NCI-H187 (cell line): ENCODE measurements at places on chromosomes 5 and 9.

- DNase-seq: no peak
These were observed 238.0 kb upstream of the IRX2 start for GRCh38 chr5:2989517-2989916.

DNA sequence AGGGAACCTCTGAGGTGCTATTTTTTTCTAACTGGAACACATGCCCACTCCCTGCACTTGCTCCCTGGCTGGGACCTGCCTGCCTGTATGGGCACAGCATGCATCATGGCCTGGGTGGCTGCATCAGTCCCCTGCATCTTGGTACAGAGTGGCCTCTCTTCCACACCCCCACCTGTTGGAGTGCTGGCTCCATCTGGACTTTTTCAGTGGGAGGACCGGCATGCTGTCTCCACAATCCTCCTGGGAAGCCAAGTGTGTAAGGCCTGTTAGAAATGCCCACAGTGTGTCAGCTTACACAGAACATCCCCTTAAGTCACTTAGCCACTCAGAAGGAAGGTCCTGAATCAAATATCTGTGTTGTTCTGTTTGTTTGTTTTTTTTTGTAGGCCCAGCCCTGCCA, 102.9 kb downstream of the MARCHF3 start:
- no peak for DNase-seq

DNA sequence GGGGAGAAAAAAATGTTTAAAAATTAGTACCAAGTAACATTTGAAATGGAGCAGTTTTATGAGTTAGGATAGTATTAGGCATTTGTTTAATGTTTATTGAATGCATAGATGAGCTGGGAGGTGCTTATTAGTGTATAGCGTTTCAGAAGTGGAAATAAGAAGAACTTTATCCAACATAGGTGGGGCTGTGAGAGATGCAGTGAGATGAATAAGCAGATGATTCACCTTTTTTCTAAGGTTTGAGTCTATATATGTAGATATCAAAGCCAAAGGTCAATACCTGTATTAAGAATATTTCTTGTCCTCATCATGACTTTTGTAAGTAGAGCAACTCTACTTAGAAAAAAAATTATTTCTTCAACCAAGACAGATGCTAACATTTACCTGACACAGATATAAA, 54.6 kb upstream of the POU4F3 start:
- no peak for DNase-seq

DNA sequence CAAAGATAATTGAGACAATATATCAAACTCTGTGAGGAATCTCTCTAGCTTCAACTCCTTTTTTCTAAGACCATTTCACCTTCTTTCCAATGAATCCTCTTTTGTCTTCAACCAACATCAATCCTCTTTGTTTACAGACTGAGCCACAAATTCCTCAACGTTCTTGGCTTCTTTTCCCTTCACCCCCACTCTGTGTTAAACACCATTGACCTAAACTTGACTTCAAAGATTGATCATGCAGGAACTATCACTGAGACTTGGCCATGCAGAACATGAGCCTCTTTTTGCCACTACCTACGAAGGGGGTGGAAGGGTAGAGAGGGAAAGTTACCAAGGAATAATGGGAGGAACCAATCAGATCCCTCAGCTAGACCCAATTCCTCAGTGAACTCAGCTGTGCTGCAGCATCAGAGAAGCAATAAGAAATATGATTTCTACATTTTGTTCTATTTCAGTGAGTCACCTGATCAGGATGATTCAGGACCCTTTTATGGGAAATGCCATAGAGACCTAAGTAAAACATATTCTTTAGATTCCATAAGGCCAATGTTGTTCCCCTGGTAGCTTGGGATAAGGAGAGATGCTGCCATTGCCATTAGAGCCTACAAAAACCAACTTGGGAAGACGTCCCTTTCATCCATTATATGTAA, 187.7 kb upstream of the RGMB start:
- DNase-seq: no peak

- no peak for DNase-seq
These were observed 502.5 kb upstream of the SEMA6A start for GRCh38 chr5:117077142-117077541.

DNA sequence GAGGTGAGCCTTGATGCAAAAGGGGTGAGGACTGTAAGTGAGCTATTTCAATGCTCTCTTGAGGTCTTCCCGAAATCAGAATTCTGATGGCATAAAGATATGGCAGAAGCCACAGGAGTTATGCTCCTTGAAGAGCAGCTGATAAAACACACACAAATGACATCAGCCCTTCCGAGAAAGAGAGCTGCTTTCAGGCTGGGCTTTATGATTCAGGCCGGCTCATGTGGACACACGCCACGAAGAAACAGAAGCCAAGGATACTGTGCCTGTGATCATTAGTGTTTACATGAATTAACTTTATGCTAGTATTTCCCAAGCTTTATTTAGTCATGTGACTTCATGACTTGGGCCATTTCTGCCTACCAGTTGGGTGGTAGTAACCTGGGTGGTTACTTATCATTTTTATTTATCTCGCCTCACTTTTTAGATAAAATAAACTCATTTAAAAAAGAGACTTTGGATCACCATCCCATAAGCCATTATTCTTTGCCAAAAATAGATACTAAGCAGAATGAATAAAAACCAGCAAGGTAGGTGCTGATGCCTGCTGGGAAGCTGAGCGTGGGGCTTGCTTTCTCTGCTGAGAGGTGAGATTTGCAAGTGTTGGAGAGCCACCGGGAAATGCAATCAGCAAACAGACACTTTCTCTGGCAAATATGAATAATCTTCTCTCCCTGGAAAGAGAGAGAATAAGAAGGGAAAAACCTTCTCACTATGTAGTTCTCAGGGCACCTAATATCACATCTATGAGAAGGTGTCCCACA, 73.0 kb upstream of the SLC25A51 start:
- DNase-seq: no peak

- DNase-seq: no peak
These were observed 2.2 kb upstream of the ELL2 start for GRCh38 chr5:95963650-95964410.

GRCh38 chr5:6576861-6577501, 55.9 kb downstream of the NSUN2 start:
- DNase-seq: peak; percentile 47

GRCh38 chr9:77964258-77964657, 67.4 kb downstream of the GNAQ start:
- no peak for DNase-seq

- no peak for DNase-seq
These were observed 6.2 kb downstream of the ZER1 start for GRCh38 chr9:128765499-128765898.

DNA sequence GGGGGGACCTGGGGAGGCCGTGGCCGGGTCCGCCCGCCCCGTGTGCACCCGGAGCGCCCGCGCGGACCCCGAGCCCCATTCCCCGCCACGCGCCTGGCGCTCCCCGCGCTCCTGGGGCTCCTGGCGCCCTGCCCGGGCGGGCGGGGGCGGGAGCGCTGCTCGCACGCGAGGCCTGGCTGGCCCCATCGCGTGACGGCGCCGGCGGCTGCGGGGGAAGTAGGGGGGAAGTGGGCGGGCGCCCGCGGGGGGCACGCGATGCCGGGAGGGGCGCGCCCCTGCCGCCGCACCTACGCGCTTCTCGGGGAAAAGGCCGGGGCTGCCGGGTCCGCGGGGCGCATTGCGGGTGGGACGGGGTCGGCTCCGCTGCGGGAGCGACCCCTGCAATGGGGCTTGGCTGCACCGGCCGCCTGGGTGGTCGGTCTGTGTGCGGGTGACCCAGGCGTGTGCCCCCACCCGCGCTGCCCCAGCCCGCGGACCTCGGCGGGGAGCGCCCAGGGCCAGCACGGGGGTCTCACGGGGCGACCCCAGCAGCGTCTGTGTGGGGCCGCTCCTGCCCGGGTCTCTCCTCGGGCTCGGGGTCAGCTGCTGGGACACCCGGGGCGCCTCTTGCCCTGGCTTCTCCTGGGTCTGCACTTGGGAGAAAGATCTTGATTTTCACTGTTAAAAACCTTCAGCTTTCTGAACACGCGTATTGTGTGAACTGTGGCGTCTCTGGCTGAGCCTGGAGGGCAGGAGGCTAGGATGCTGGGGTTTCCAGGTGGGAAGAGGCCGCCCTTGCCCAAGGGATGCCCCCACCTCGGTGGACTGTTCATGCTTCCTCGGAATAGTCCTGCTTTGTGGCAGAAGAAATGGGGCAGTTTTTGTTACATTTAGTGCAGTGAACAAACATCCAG, 52.4 kb downstream of the AHRR start:
- peak; percentile 46 for DNase-seq

GRCh38 chr9:38019731-38020130, 49.3 kb downstream of the SHB start:
- DNase-seq: no peak

- no peak for DNase-seq
These were observed 155.3 kb upstream of the KLF4 start for GRCh38 chr9:107644733-107645463.

- no peak for DNase-seq
These were observed 556.7 kb upstream of the TLE4 start for GRCh38 chr9:79014929-79015699.

GRCh38 chr9:118366228-118366627, 662.0 kb downstream of the TLR4 start:
- DNase-seq: no peak

GRCh38 chr5:122311961-122312590, at the start of gene SNCAIP:
SNCAIP (plus strand) TSS chr5:122312237; CDS start chr5:122391135, 78,898 bp downstream.
- no peak for DNase-seq

DNA sequence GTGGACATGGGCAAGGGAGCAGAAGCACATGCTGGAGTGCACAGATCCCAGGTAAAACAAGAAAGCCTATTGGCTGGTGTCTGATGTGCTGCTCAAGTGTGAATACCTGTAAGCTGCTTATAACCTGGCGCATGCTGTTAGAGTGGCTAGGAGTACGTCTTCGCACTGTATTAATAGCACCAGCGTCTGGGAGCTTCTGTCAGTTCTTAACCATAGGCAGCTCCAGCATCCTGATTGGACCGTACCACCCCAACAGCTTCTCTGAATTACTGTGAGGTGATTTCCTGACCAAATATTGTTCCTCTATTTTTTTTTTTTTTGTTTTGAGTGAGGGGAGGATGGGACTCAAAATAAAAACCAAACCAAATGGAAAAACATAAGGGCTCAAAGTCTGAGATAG, 987.6 kb downstream of the PTPRD start:
- DNase-seq: no peak

DNA sequence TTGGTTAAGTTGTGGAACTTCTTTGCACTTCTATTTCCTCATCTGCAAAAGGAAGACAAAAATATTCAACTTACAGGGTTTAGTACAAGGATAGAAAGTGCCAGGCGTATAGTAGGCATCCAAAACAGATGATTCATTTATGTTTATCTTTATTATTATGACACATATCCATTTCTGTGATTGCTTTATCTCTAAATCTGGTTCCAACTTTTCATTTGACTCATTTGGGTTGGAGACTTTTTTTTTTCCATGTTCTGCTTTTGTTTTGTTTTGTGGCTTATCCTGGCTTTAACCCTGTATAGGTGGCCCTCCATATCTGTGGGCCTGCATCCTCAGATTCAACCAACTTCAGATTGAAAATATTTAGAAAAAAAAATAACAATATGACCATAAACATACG, 186.7 kb upstream of the SLC24A2 start:
- no peak for DNase-seq

DNA sequence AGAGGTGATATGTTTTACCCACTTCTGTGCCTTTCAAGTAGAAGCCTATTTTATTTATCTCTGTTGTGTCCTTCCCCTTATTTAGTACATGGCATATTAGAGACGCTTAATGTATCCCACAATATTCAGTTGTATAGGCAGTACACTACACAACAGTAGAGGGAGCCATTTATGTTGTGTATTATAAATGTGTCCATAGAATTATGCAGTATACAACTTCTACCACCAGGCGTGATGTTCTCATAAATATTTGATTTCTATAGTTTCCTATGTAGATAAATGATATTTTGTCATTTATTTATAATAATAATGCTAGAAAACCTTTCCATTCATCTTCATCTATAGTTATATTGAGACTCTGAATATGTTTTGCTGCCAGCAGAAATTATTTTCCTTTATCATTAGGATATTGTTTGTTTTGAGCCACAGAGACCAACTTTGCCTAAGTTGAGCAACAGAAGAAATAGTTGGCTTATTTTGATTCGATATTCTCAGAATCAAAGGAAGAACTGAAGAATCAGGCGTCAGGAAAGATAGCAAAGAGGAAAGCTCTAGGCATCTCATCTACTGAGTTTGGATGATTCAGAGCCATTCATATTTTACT, 81.7 kb downstream of the ADAMTS19 start:
- no peak for DNase-seq

DNA sequence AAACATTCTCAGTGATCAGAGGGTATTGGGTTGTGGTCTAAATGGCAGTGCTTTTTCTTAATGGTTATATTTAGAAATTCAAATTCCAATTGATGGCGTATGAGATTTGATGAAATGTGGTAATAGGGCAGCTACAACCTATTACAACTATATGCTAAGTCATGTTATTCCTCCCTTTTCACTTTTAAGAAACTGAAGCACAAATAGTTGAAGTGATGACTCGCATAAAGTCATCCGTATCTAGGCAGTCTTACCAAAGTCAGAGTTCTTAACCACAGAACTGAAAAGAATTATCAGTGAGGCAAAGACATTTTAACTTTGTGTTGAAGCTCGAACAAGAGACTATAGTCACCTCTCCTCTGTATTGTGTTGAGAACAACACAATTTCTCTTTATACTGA, 28.2 kb downstream of the C9orf152 start:
- no peak for DNase-seq

GRCh38 chr5:19531374-19531952, 456.5 kb downstream of the CDH18 start:
- DNase-seq: no peak

- DNase-seq: no peak
These were observed 292.9 kb downstream of the MED10 start for GRCh38 chr5:6085341-6085860.

DNA sequence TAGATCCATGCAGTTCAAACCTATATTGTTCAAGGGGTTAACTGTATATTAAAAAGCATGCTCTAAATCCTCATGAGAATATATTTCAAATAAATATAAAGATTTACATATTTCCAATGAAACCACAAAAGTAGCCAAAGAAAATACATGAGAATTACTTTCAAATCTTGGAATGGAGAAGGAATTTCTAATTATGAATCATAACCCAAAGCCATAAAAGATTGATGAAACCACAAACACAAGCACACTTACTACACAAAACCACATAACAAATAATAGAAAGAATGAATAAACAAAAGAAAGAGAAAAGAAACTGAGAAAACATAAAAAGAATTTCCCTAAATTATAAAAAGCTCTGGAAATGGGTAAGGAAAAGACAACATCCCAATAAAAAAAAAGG, 16.0 kb downstream of the ERP44 start:
- no peak for DNase-seq
